ENCODE measurements at places on chromosomes 1 and 21.

DNA sequence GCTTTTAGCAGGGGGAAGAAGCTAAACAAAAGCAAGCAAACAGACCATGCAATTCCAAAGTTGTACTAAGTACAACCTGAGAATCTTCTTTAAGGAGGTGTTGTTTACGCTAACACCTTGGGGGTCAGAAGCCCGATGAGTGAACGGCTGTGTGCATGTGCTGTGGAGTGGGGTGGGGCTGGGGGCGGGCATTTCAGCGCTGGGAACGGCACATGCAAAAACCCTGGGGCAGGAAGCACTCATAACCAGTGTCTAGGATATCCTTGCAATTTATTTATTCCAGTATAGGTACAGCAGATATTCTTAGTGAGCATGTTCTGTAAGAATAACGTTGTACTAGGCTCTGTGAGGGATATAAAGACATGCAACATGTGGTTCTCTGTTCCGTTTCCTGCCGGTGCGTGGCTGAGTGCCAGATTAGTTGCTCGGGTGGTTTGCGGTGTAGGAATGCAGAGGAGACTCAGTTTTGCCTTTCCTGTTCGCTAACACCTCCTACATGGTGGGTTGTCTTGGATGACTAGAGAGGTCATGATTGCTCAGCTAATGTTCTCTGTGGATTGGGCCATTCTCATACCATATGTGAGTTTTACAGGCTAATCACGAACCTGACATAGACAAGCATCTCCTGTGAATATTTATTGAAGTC, 3.7 kb downstream of the FASLG start:
- no peak for DNase-seq

- DNase-seq, result no peak
Measured at GRCh38 chr1:205066141-205066818, 18.0 kb downstream of the TMEM81 start.

- DNase-seq, result no peak
Measured at GRCh38 chr21:45990741-45991605, 9.4 kb downstream of the COL6A1 start.

- DNase-seq, result no peak
Measured at GRCh38 chr1:160209321-160210046, 4.3 kb downstream of the PEA15 start.

GRCh38 chr1:214396330-214396729, 115.4 kb downstream of the SMYD2 start:
- DNase-seq, result no peak

GRCh38 chr1:110634455-110635311, 28.5 kb upstream of the KCNA2 start:
- DNase-seq, result no peak

DNA sequence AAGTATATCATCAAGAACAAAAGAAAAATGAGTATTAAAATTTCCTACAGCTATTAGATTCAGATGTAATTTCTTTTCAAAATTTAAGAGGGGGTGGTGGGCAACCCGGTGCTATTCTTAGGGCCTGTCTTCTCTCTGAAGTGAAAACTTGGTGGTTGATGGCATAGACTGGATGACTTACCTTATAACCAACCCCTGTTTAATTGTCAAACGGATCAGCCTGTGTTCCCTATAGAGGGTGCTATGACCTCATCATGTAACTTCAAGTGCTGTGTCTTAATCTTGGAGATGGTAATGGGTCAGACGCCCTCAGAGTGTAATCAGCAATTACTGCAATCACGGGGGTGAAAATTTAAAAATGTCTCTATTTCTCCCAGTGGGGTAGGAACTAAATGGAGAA, 176.2 kb downstream of the PCP4 start:
- DNase-seq, result no peak

DNA sequence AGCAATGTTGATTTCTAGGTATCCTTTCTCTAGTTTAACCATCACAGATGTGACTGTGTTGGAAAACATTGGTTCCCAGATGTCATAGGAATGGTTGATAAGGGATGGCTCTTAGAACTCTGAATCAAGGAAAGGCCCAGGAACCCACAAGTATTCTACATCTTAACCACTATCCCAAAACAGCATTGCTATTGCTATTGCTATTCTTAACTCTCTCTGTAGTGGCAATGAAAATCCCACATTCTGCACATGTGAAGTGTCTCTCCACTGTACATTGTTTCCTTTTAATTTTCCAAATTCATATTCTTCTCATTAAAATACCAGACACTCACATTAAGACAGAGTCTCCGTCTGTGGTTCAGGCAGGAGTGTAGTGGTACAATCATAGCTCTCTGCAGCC, 420.4 kb upstream of the RUNX1 start:
- DNase-seq, result peak; percentile 37

DNA sequence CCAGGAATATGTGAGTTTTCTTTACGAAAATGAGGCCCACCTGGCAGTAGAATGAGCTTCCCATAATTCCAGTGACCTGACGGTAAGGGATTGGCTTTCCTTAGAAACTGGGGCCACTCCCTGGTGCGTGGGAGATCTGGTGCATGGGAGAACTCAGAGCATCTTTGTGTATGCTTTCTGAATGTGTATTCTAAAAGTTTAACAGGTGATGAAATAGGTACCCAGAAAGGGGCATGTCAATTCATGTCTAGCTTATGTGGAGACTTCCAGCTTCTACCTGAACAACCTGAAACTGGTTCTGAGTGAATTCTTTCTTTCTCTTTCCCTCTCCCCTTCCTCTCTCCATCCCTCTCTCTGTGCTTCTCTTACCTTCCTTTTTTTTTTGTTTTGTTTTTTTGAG, 15.2 kb upstream of the FCRLA start:
- DNase-seq, result no peak

- no peak for DNase-seq
Measured at GRCh38 chr1:230661976-230662375, 19.7 kb downstream of the COG2 start.

GRCh38 chr1:193031431-193031830, 27.7 kb downstream of the UCHL5 start:
- DNase-seq, result no peak

DNA sequence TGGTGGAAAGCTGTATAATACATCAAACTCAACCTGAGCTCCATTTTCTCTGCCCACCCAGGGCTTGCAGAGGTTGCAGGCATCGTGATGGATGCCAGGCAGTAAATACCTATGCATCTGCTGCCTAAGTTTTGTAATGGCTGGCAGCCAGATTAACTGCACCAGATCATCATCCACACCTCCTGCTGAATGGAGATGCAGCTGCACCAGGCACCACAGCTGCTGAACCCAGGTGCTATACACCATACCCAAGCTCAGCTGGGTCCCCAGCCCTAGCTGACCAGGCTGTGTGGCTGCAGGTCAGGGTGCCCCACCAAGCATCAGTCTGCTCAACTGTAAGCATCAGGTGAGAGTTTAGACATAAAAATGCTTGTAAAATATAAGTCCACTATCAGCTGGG, 6.7 kb upstream of the SNAPIN start:
- no peak for DNase-seq

- no peak for DNase-seq
Measured at GRCh38 chr1:187168297-187168696, 339.5 kb downstream of the PLA2G4A start.

- no peak for DNase-seq
Measured at GRCh38 chr1:114105421-114105979, 48.2 kb downstream of the SYT6 start.

DNA sequence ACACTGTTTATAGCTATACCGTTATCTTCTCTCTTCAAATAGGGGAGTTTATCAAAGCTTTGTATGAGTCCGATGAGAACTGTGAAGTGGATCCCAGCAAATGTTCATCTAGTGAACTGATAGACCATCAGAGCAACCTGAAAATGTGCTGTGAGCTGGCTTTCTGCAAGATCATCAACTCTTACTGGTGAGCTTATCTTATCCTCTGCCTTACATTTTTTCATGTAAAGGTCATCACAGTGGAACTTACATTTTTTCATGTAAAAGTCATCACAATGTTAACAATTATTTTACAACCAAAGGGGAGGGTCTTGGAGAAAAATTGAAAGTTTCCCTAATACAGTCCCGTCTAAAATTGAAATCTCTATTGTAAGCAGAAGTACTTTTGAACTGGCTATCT, 45.2 kb downstream of the CLEC20A start:
- DNase-seq, result no peak

DNA sequence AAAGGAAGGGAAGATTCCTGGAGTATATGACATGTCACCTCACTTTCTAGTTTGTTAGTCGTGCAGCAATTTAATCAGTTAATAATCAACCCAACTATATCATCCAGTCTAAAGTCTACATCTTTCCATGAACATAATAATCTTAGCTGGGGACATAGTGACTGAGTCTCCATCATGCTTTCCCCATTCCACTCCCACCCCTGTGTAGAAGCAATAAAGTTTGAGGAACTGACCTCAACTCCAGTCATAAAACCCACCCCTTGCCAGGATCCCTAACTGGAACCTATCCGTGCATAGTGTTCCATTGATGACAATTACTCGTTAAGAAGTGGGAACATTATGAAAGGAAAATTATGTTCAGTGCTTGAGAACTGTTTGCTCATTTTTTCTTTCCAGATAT, 48.9 kb upstream of the MROH9 start:
- no peak for DNase-seq
